Femur (tissue), 1 donor: ENCODE measurements at places on chromosomes 5 and 9.

GRCh38 chr5:74194196-74194595 lies 446.3 kb downstream of the ENC1 start:
- DNase-seq, result no peak

- no peak for DNase-seq
Measured at GRCh38 chr9:132628746-132629145, 41.0 kb downstream of the DDX31 start.

GRCh38 chr9:137423514-137424291 lies 510 bp downstream of the NOXA1 start:
- peak; percentile 39 for DNase-seq

DNA sequence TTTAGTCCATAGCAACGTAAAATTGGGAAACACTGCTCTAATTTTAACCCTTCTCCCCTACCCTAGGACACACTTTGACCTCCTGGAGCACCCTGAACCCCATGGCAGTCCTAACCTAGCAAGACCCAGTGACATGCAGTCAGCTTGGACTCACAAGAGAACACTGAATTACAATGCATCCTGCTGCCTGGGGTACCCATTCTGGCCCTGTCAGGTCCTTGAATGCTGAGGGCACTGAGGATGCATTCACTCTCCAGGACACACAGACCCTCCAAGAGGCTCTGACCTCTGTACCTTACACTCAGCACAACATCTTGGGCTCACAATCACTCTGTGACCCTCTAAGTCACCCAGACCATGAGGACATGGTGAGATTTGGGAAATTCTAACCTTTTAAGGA lies 1.8 kb upstream of the PROP1 start:
- no peak for DNase-seq

DNA sequence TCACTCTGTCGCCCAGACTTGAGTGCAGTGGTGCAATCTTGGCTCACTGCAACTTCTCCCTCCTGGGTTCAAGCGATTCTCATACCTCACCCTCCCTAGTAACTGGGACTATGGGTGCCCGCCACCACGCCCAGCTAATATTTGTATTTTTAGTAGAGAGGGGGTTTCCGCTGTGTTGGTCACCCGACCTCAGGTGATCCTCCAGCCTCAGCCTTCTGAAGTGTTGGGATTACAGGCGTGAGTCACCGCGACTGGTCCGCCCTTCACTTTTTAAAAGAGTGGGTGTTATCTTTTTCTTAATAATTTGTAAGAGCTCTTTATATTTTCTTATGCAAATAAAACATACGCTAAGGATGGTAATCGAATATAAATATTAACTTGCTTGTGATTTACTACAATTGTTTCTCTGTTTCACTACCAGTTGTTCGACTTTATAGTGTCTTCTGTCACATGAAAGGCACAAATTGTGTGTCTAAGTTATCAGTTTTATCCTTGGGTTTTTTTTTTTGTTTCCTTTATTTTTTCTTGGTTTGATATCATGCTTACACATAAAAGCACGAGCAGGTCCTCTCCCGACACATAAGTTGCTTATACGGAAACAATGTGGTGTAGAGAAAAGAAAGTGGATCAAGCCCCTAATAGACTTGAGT lies 1.9 kb upstream of the GPBP1 start:
- DNase-seq, result no peak

- DNase-seq, result no peak
Measured at GRCh38 chr5:90813392-90813791, 254.8 kb downstream of the ADGRV1 start.

- no peak for DNase-seq
Measured at GRCh38 chr9:126794441-126794840, 10.4 kb upstream of the ZBTB43 start.

GRCh38 chr9:136847088-136847825 lies 2.0 kb upstream of the PHPT1 start:
- DNase-seq, result peak; percentile 87

DNA sequence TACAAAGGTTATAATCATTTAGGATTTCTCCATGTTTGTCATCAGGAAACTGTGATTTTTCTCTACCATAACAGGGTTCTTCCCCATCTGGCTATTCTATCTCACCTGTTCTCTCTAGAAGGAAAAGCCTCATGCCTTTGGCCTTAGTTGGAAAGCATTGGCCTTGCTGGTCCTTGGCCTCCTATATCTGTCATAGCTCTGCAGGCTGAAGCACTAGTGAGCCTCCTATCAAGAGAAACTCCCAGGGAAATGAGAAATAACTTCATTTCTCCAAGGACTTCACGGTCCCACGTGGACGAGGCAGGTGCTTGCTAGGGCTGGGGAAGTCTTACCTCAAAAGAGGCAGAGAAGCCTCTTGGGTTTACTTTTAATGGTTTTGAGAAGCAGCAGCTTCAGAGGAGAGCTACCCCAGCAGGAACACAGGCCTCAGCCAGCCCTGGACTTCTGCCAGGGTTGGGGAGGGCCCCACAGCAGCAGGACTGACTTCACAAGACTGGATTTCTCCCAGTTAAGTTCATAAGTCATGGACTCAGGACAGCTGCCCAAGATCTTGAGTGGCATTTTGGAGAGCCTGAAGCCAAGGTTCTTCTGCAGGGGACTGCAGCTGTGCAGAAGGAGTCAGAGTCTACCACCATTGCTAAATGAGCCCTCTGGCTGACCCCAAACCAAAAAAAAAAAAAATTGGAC lies 15.8 kb upstream of the PSAT1 start:
- peak; percentile 92 for DNase-seq

DNA sequence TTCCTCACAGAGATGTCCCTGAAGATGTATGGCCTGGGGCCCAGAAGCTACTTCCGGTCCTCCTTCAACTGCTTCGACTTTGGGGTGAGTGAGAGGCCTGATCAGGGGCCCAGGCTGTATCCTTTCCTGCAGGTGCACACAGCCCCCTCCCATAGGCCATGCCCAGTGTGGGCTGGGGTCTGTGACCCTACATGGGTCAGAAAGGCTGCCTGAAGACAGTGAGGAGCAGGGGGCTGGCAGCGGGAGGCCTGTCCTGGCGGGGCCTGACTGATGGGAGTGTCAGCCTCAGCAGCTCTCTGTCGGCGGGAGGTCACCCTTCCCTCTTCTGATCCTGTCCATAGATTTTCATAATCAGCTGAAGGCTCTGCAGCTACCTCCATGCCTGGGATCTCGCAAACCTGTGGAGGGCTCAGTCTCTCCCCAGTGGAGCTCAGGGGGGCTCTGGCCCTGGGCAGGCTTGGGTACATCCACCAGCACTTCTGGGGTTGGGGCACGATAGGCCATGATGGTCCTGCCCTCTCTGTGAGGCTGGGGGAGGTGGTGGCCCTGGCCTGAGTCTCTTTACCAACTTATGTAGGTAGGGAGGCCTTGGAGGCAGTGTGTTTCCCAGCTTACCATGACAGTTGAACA lies 98.5 kb downstream of the CACNA1B start:
- no peak for DNase-seq

DNA sequence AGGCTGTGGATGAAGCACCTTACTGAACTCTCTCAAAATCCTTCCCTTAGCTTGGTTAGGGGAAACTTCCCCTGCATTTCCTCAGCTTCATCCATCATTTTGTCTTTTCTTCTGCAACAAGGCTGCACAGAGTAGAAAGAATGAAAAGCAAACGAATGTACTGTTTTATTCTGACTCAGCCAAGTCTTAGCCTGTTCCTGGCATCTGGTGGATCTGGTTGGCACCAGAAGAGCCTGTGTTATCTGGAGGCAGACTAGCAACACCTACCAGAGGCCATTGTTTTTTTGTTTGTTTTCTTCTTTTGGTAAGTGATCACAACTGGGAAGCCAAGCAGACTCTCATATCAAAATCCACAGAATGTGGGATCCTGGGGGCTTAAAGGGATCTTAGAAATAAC lies 200.7 kb downstream of the FANCC start:
- DNase-seq, result no peak

- no peak for DNase-seq
Measured at GRCh38 chr9:123643518-123643917, 286.4 kb downstream of the DENND1A start.

DNA sequence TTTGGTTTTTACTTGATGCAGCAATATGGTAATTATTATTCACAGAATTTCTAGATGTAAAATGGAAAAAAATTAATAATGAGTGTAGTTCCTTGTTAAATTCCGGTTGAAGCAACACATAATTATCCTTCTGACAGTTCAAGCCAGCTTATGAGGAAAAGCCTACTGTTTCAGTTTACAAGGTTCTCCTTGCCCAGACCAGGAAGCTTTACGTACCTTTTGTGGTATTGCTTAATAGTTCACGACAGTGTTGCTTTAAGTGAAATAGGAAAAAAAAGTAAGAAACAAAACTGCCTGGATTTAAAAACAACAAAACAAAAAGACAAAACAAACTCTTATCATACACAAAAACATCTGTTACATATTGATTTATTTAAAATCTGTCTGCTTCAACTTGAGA lies 547.3 kb upstream of the C9orf72 start:
- no peak for DNase-seq

GRCh38 chr9:22049411-22049810 lies 40.3 kb upstream of the CDKN2B start:
- no peak for DNase-seq
